ENCODE measurements at places on chromosomes 6 and 20. TPM values are rescaled to one million over a fixed set of nuclear protein-coding genes. Genes with fewer than 3 reads are reported as not detected.

- no peak for DNase-seq
These were observed 732.2 kb downstream of the HDGFL1 start for GRCh38 chr6:23301556-23301955.

GRCh38 chr20:34701405-34702085 lies 2.6 kb upstream of the TP53INP2 start:
- no peak for DNase-seq

DNA sequence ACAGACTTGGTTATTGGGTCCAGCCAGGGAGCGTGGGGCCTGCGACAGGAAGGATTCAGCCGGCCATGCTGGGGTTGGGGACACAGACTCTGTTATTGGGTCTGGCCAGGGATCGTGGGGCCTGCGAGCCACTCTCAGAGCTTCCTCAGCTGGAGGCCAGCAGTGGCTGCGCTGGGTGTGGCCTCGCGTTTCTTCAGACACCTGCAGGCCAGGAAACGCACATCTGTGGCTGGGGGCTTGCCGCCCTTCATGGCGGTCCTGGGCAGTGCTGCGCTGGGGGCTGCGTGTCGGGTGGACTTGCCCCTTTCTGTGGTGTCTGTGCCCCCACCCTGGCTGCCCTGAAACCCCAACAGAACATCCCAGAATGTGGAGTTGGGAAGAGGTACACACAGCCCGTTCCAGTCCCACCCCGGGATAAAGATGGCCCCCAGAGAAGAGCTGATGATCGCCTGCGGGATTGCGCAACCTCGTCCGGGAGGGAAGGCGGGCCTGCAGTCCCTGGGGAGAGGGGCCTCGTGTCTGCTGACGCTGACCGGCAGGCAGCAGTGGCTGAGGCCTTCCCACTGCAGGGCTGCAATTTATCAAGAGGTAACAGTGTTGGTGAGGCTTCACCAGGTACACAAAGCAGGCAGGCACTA lies 16.9 kb upstream of the MTG2 start:
- peak; percentile 64 for DNase-seq

DNA sequence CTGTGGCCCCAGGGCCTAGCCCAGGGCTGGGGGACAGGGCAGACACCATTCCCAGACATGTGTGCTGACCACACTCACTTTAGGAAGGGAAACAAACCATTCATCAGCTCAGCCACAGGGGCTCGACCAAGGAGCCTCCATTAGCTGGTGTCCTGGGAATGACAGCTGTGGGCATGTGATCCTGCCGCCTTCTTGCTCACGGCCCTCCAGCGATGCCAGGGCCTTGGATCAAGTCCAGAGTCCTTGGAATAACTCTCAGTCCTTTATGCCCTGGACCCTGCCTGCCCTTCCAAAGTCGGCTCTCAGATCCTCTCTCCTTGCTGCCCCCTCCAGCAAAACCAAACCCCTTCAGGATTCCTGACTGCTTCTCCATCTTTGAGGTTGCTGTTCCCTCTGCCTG lies 165.0 kb upstream of the RNF24 start:
- no peak for DNase-seq

- peak; percentile 53 for DNase-seq
These were observed 576 bp downstream of the MAPK13 start for GRCh38 chr6:36130667-36131510.

- DNase-seq = no peak
These were observed 27.8 kb downstream of the SERPINB6 start for GRCh38 chr6:2943564-2943955.

- DNase-seq = no peak
These were observed 13.9 kb downstream of the PLCB4 start for GRCh38 chr20:9082741-9083140.

DNA sequence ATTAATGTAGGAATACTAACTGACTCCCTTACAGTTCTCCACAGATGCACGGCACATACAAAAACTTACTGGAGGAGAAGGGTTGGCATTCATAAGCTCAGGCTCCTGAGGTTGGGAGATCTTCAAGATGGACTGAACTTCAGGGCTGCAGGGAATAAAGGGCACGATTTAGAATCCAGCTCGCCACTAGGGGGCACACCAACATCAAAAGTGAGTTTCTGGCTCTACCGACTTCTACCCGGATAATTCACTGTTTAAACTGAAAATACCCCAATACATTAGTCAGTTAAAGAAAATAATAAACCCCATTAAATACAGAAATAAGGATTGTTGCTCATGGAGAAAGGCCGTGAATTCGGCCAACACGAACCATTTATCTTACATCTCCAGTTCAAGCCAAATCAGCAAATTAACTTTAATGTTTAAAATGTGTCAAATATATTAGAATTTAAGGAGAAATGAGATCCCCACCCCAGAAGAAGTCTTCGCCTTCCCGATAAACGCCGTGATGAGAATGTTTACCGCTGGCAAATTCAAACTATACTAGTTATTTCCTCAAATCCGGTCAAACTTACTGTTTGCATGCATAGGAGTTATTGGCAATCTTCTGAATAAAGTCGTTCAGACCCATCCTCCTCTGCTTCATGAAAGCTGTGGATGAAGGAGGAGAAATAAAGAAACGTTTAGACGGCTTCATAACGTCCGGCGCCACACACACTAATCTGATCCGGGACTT lies 121.7 kb upstream of the SLC2A12 start:
- DNase-seq = peak; percentile 88

DNA sequence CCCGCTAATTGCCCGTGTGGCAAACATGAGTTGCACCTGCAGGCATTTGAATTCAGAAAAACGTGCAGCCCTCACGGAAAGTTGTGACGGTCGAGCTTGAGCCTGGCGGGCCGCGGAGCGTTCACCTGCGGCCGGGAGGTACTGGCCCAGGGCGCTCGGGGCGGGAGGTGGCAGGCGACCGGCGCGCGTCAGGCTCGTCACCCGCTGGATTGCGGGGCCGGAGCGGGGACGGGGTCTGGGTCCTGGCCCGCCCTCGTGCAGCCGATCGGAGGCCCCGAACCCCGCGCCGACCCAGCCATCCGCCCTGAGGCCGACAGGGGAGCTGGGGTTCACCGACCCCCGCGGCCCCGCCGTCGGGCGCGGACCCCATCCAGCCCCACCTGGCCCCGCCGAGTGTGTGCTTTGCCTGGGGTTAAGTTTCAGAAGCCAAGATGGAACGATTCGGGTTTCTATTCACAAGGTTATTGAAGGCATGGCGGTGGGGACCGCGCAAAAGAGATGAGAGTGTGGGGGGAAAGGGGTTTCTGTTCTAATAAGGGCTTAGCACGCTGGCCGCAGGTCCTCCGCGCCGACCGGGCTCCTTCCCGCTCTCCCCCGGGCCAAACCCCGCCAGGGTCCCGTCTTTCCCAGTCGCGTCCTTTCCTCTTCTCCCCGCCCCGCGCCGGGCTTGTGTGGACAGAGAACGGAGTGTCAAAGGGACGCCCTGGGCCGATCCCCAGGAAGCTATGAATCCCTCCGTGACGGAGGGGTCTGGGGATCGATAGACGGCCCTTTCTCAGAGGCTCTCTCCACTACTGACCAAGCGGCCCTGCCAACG lies 1.6 kb upstream of the HEY2 start:
- peak; percentile 64 for DNase-seq

DNA sequence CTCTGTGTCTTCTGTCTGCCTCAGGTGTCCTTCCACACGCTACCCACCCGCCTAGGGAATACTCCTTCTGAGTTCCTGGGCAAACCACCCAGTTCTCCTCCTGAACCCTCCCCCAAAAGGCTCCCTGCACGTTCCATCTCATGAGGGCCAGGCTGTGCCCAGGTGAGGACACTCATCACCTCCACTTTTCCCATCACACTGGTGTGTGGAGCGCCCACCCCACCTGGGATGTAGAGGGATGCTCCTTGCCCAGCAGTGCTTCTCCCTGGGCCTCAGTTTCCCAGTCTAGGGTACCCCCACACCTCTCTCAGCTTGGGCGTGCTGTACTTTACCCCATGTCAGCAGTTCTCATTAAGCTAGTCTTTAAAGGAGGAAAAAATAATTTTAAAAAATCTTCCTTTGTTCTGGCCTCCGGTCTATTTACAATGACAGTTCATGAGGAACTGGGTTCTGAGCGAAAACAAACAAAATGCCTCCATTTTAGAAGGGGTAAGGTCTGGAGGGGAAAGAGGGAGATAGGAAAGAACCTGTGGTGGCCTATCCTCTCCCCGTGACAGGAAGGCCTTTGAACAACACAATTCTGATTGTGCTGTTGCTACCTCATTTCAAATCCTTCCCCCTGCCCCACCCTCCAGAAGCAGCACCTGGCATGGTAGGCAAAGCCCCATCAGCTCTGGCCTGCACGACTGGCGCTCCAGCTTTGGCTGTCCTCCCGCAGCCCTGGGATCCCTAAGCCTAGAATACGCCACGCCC lies 1.7 kb upstream of the C20orf203 start:
- DNase-seq = no peak

GRCh38 chr6:14883921-14884320 lies 361.9 kb upstream of the JARID2 start:
- DNase-seq = no peak

DNA sequence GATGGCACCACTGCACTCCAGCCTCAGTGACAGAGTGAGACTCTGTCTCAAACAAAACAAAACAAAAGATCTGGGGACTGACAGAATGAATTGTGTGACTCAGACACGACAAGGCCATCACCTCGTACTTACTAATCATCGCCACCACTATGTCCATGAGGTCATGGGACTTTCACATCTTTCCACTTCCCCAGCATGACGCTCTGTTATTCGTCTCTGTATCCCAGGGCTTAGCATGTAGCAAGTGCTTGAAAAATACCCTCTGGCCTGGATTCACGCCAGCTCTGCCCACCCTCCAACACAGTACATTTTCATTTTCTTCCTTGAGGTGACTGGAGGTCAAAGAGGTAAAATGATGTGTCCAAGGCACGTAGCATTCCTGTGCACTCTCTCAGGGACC lies 27.8 kb downstream of the FGD2 start:
- no peak for DNase-seq

DNA sequence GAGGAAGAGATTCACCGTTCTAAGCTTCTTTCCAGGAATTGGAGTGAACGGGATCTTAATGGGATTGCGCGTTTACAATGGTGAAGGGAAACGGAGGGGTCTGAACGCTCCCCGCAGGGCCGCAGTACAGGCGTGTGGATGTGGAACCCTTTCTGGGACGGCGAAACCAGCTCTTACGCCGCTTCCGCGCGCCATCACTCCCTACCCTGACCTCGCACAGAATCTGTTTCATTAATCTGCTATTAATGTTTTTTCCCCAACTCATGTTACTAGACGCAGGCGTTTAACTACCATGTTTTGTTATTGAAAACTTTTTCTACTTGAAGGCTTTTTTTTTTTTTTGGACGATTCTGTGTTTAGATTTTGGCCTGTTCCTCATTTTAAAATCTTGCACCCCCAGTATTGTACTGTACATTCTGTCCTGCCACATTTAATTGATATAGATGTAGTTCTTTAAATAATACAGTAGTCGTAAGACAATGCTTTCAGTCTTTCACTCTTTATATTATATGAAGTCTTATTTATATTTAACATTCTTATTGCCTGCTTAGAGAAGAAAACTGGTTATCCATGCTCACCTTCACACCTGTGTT lies 696 bp upstream of the SUPT3H start:
- DNase-seq = peak; percentile 67

GRCh38 chr6:111406200-111406721 lies 76.8 kb downstream of the REV3L start:
- DNase-seq = no peak

Gene PTGIS
- 26.9 TPM for total RNA-seq
